ENCODE measurements at places on chromosomes 1 and 21. TPM values are rescaled to one million over a fixed set of nuclear protein-coding genes. Genes with fewer than 3 reads are reported as not detected.

GRCh38 chr1:91498035-91498434, 2.6 kb upstream of the CDC7 start:
- no peaks in the 10 kb centered on the region for H3K36me3 ChIP-seq
- H3K27me3 ChIP-seq, result no peaks in the 10 kb centered on the region
- H3K4me3 ChIP-seq, result no peak overlapping the region
- no peak for DNase-seq
- no peaks in the 10 kb centered on the region for H3K4me1 ChIP-seq
- H3K27ac ChIP-seq, result no peak overlapping the region

- no peaks in the 10 kb centered on the region for H3K4me1 ChIP-seq
- no peak overlapping the region for H3K27ac ChIP-seq
- no peak for DNase-seq
- no peak overlapping the region for H3K4me3 ChIP-seq
- H3K27me3 ChIP-seq, result no peaks in the 10 kb centered on the region
- no peaks in the 10 kb centered on the region for H3K36me3 ChIP-seq
Measured at GRCh38 chr1:12081648-12082396, 18.7 kb downstream of the TNFRSF8 start.

GRCh38 chr1:208551633-208552320, 307.6 kb upstream of the PLXNA2 start:
- no peaks in the 10 kb centered on the region for H3K36me3 ChIP-seq
- no peaks in the 10 kb centered on the region for H3K27me3 ChIP-seq
- no peak overlapping the region for H3K4me3 ChIP-seq
- H3K27ac ChIP-seq, result no peak overlapping the region
- H3K4me1 ChIP-seq, result no peaks in the 10 kb centered on the region

- H3K27me3 ChIP-seq, result no peaks in the 10 kb centered on the region
- no peaks in the 10 kb centered on the region for H3K4me1 ChIP-seq
- DNase-seq, result no peak
- no peak overlapping the region for H3K4me3 ChIP-seq
Measured at GRCh38 chr1:91778964-91779363, 107.0 kb downstream of the TGFBR3 start.

DNA sequence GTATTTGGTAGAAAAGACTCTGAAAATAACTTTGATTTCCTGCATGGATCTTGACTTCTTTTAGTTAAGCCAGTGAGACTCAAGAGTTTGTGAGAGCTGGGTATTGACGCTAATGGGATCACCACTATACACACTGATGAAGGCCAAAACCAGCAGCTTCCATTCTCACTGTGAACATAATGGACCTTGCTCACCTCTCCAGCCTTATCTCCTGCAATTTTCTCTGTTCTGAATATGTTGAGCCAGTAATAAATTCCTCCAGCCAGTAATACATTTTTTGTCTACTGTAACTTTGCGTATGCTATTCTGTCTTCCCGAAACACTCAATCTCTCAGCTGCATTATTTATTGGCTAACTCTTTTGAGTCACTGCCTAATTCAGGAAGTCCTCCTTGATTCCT, 111.6 kb upstream of the PPP2R5A start:
- no peak for DNase-seq
- no peaks in the 10 kb centered on the region for H3K27me3 ChIP-seq
- H3K36me3 ChIP-seq, result no peaks in the 10 kb centered on the region

- H3K27ac ChIP-seq, result no peak overlapping the region
- no peak for DNase-seq
- H3K4me1 ChIP-seq, result no peaks in the 10 kb centered on the region
- H3K36me3 ChIP-seq, result no peaks in the 10 kb centered on the region
Measured at GRCh38 chr1:230463326-230463725, 37.2 kb upstream of the PGBD5 start.

DNA sequence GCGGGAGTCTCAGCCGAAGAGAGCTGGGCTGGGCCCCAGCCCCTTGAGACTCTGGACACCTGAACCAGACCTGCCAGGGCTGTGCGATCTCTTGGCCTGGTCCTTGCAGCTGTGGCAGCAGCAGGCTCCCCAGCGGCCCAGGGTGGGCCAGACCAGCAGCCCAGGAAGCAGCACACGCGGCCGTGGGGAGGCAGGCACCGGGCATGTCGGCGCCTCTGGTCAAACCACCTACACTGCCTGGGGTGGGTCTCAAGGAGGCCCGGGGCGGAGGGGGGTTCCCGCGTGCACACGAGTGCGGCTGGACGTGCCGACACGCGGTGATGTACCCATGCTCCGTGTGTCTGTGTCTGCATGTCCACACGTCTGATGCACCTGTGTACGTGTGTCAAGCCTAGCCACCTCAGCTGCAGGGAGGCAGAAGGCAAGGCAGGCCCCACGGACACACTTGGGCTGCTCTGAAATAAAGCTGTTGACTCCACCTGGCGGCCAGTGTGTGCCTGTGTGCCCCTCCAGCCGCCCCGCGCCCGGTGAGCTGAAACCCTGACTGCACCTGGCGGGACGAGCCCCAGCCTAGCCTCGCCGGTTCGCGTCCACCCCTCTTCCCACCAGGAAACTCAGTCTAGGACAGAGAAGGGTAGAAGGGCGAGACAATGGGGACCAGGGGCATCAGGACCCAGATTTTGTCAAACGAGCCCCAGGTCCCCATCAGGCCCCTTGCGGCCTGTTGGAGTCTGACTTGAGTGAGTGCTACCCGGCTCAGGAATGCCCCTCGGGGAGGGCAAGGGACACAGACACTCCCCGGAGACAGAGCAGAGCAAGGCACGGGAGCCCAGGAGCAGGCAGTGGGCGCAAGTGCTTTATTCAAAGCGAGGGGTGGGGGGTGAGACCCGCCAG, 11.6 kb downstream of the SCNN1D start:
- no peaks in the 10 kb centered on the region for H3K36me3 ChIP-seq
- no peak for DNase-seq
- peaks cover under 1% of the 10 kb centered on the region for H3K27me3 ChIP-seq
- no peak overlapping the region for H3K27ac ChIP-seq
- H3K4me3 ChIP-seq, result no peak overlapping the region

DNA sequence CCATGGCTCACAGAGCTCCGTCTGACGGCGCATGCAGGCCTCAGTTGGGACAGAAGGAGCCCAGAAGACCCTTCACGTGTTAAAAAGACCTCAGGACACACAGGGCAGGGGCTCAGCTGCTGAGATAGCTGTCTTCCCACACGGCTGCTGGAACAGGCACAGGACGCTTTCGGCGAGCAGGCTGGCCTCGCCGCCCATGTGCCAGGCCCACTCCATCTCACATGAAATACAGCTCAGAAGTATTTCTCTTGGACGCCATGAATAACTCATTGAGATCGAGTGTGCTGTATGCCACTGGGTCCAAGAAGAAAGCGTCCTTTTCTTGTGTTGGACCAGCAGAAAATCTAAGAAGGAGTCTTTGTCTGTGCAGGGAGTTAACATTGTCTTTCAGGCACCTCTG, 69.6 kb downstream of the SIM2 start:
- H3K27me3 ChIP-seq, result no peaks in the 10 kb centered on the region
- no peak overlapping the region for H3K4me3 ChIP-seq
- H3K36me3 ChIP-seq, result no peaks in the 10 kb centered on the region
- peaks cover 3% of the 10 kb centered on the region for H3K4me1 ChIP-seq
- H3K27ac ChIP-seq, result peak overlapping the region; percentile 43
- no peak for DNase-seq

DNA sequence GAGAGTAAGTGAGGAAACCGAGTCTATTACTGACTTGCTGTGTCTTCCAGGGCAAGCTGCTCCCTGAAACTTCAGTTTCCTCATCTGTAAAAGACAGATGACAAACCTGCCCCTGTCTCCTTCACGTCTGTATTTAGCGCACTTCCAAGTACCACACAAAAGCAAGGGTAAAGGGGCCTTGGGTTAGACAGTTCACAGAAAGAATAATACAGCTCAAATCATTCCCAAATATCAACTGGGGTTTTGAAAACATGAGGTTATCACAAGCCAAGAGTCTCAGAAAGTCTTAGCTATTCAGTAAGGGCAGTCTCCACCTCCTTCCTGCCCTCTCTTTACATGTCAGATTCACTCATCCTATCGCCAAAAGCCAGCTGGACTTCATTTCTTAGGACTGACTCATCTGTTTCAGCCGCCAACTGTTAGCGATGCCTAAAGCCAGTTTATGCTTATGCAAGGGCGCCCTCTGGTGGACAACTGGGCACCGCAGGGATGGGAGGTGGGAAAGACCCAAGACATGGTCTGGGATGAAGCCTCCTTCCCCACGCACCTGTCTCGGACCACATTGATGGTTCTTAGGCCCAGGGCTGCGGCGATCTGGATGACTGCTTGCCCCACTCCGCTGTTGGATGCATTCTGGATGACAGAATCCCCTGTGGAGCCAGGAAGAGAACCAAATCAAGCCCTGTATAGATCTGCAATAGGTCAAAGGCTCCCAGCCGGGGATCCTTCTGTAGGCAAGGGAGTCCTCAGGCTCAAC, 21.1 kb upstream of the SRSF4 start:
- no peaks in the 10 kb centered on the region for H3K27me3 ChIP-seq
- no peak overlapping the region for H3K4me3 ChIP-seq

DNA sequence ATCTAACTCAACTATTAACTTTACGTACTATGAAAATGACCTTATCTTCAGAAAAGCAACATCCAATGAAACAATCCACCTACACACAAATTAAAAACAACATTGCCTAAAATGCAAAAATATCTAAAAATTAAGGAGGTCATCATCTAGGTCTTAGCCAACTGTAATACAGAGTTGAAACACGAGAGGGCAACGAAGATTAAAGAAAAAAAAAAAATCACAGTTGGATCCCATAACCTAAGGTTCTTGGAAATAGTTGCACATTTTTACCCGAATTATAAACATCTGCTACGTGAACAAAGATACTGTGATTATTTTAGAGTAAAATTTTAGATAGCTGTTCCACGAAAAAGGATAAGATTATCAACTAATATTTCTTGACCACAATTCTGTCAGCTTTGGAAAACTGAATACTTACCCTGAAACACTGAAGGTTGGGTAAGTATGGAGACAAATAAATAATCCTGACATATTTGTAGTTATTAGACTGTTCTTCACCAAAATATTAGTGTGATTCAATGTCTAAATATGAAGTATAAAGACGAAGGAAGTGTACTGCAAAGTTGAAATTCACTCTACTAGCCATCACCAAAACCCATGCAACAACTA, 88.0 kb upstream of the AK4 start:
- peak; percentile 50 for DNase-seq
- H3K27ac ChIP-seq, result no peak overlapping the region
- no peak overlapping the region for H3K4me3 ChIP-seq
- H3K27me3 ChIP-seq, result no peaks in the 10 kb centered on the region
- peaks cover 22% of the 10 kb centered on the region for H3K4me1 ChIP-seq
- no peaks in the 10 kb centered on the region for H3K36me3 ChIP-seq

- no peaks in the 10 kb centered on the region for H3K27me3 ChIP-seq
- no peaks in the 10 kb centered on the region for H3K36me3 ChIP-seq
- H3K27ac ChIP-seq, result no peak overlapping the region
- DNase-seq, result no peak
- H3K4me3 ChIP-seq, result no peak overlapping the region
Measured at GRCh38 chr1:61370177-61370912, 288.0 kb downstream of the NFIA start.

GRCh38 chr1:246012341-246012740, 494.7 kb downstream of the SMYD3 start:
- no peaks in the 10 kb centered on the region for H3K36me3 ChIP-seq
- H3K4me3 ChIP-seq, result no peak overlapping the region
- DNase-seq, result peak; percentile 24
- H3K27me3 ChIP-seq, result no peaks in the 10 kb centered on the region
- H3K27ac ChIP-seq, result no peak overlapping the region

DNA sequence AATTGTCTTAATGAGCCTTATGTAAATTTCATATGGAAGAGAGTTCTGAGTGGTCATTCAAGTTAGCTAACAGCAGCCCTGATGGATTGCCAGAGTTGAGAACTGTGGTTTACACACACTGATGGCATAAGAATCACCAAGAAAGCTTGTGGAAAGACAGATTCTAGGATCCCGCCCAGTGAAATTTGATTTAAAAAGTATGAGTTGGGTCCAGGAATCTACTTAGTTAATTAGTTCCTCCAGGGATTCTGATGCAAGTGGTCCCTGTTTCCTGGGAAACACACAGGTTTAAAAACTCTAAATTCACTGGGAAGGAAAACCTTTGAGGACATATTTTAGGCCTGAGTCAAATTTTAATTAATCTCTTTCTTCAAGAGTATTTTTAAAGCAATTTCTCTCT, 144.3 kb downstream of the NTPCR start:
- no peak overlapping the region for H3K27ac ChIP-seq
- no peaks in the 10 kb centered on the region for H3K36me3 ChIP-seq
- H3K4me3 ChIP-seq, result no peak overlapping the region
- DNase-seq, result no peak
- H3K27me3 ChIP-seq, result no peaks in the 10 kb centered on the region

GRCh38 chr1:173424782-173425407, 52.2 kb upstream of the PRDX6 start:
- peaks cover 24% of the 10 kb centered on the region for H3K4me1 ChIP-seq
- H3K27me3 ChIP-seq, result no peaks in the 10 kb centered on the region
- no peak for DNase-seq
- no peak overlapping the region for H3K4me3 ChIP-seq
- H3K27ac ChIP-seq, result no peak overlapping the region

DNA sequence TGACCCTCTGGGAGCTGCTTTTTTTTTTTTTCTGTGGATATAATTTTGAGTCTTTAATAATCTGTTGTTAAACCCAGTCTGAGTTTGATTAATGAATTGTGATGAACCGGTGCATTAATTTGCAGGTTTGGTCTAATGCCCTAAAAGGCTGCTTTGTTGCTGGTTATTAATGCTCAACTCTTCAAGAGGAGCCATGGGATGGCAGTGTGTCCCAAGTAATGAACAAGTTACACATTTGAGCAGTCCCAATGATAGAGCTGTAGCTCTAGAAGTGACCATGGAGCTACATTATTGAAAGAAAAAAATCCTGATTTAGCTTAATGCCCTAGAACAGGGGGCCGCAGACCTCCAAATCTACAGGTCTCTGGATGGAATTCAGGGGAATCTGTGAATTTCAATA, 53.1 kb downstream of the RWDD3 start:
- DNase-seq, result no peak
- no peak overlapping the region for H3K4me3 ChIP-seq
- H3K4me1 ChIP-seq, result no peaks in the 10 kb centered on the region
- no peaks in the 10 kb centered on the region for H3K27me3 ChIP-seq
- no peak overlapping the region for H3K27ac ChIP-seq
- H3K36me3 ChIP-seq, result no peaks in the 10 kb centered on the region

DNA sequence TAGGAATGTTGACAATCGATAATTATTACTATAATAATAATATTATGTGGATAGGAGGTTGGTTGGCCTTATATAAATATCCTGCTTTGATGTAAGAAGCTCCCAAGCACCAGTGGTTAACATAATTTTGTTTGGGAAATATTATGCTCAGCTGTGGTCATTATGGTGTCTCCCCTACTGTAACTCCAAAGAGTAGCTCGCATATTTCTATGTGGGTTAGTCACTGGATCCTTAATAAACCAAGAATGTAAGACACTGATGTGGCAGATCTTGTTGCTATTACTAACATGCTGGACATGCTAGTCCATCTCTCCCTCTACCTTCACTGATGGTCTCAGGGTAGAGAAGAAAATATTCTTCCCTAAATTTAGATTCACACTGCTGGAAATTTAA, 79.2 kb upstream of the RALGPS2 start:
- H3K4me3 ChIP-seq, result no peak overlapping the region
- no peaks in the 10 kb centered on the region for H3K27me3 ChIP-seq
- no peak for DNase-seq

Gene FCRL5
- total RNA-seq, result 1.5 TPM

Gene LIN28A
- not detected for total RNA-seq

Gene SMIM1
- 6.5 TPM for total RNA-seq

Gene AK5
- total RNA-seq, result 0.29 TPM

Gene RBM34
- total RNA-seq, result 52.2 TPM

Gene RAB3B
- 0.05 TPM for total RNA-seq

Gene PLPPR5
- total RNA-seq, result not detected

Gene GNG12
- total RNA-seq, result 57.0 TPM

Gene MARK1
- 3.1 TPM for total RNA-seq

All from left lung (tissue), 14 donors.